ENCODE measurements at places on chromosomes 3 and 15.

- DNase-seq, result no peak
Measured at GRCh38 chr15:98909968-98910885, 97.4 kb downstream of the PGPEP1L start.

DNA sequence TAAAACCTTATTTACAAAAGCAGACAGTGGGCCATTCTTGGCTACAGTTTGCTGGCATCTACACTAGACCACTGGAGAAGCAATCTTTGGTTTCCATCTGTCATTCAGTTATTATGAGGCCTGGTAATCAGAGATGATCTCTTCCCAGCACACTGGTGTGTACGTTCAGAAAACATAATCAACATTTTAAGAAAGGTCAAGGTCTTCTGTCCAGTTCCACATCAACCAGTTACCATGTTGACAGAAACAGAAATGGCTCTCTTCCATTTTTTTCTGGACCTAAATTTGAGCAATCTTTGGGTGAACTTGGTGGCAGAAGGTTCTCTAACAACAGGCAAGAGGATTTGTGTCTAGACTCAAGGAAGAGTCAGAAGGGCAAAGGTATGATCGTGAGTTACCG lies 29.8 kb upstream of the ARHGEF3 start:
- no peak for DNase-seq

GRCh38 chr3:122917412-122917811 lies 110.2 kb downstream of the SEMA5B start:
- no peak for DNase-seq

DNA sequence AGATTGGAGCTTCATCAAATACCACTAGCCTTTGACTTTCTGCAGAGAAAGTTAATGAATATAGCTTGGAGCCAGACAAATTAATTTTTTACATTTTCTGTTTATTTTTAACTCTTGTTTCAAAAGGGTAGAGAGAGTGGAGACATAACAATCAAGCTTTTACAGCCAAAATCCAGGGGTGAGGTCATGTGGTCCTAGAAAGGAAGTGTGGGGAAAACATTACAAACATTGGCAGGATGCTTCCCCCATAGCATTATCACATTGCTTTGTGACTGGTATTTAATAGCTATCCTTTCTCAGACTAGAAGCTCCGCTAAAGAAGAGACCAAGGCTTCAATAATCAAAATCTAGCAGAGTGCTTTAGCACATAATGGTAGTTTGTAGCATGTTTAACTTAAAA lies 46.4 kb upstream of the PHLDB2 start:
- DNase-seq, result no peak

GRCh38 chr3:67389176-67389575 lies 265.2 kb downstream of the SUCLG2 start:
- DNase-seq, result no peak

DNA sequence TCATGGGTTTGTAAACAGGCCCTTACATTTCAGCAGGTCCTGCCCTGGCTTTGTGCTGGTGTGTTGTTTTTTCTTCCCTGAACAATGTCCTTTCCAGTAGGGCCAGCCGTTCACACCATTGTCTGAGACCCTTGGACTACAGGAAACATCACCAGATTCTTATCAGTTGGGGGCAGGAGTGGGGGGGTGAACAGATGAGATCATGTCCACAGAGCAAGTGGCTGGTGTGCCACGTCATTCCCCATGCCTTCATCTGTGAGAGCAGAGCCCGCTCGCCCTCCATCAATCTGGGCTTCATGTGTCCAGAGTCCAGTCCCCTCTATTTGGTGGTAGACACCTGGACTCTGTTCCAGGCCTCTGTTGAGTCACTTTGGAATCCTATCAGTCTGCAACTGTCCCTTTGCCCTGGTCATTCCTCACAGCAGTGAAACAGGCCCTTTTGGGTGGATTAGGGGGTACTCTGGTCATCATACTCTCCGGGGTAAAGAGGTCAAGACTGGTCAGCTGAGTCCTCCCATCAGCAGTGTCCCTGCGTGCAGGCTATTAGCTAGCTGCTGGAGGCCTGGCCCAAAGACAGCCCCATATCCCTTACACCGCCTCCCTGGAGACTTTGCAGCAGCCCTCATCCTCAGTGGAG lies 15.0 kb downstream of the SEMA3G start:
- DNase-seq, result no peak

DNA sequence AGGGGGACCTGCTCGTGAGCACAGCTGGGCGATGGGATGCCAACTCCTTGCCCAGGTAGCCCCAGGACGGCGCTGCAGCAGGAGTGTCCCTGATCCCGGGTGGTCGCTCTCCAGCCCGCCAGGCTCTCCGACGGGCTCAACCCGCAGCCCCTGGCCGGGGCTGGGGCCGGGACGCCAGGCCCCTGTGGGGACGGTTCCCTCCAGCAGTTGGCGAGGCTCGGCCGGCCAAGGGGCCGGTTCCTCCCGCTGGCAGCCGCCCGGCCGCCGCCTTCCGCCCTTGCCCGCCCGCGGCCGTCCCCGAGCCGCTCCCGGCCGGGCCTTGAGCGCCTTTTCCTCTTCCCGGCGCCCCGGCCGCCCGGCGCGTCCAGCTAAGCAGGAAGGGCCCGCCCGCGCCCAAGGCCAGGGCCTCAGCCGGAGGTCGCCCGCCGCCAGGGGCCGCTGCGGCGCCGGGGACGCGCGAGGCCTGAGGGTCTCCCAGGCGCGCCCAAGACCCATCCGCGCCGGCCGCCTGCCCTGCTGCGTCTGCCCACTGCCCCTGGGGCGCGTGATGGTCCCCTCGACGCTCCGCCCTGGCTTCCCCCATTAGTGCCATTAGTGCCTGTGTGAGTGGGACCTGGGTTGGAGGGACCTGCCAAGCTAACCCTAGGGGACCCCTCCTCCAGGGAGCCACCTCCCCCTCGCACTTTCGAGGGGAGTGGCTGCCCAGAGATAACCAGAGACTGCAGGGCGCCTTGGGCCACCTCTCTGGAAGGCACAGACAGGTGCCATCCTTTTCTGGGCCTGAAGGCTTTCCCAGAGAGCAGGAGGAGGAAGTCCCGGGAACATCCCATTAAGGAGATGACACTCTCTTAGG lies 106.4 kb downstream of the FBLN2 start:
- peak; percentile 57 for DNase-seq

DNA sequence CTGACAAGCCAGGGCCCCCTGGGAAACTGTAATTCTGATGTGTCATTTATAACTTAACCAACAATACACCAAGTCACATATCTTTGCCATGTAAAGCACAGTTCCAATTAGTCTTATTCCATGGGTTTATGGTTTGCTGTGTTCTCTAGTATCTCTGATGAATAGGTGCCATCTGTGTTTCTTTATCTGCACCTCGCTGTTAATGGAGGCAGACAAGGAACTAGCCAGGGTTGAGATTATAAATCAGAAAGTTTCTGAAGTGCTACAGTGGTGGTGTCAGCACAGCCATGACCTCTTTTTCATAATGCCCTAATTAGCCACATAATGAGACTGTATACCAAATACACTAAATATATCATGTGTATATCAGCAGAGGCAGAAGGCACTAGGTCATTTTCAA lies 866.4 kb downstream of the PLOD2 start:
- DNase-seq, result no peak

GRCh38 chr3:188133646-188134045 lies 20.3 kb upstream of the LPP start:
- DNase-seq, result no peak

GRCh38 chr15:93159930-93160329 lies 70.9 kb upstream of the RGMA start:
- DNase-seq, result no peak

GRCh38 chr3:178900029-178900646 lies 171.5 kb downstream of the ZMAT3 start:
- no peak for DNase-seq

DNA sequence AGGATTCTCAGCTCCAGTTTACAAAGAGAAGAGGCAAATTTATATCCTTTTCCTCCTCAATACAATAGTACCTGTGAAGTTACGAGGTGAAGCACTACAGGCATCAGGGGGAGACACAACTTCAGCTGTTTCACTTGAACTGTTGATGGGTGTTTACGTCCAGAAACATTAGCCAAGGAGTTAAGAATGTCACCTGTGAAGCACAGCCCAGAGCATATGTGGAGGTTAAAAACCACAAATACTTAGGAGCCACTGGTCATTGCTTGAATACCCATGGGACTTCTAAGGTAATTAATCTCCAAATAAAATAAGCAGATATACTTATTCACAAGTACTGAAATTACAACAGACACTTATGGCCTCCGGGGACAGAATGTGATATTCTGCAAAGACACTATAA lies 246.5 kb downstream of the ULK4 start:
- DNase-seq, result no peak

DNA sequence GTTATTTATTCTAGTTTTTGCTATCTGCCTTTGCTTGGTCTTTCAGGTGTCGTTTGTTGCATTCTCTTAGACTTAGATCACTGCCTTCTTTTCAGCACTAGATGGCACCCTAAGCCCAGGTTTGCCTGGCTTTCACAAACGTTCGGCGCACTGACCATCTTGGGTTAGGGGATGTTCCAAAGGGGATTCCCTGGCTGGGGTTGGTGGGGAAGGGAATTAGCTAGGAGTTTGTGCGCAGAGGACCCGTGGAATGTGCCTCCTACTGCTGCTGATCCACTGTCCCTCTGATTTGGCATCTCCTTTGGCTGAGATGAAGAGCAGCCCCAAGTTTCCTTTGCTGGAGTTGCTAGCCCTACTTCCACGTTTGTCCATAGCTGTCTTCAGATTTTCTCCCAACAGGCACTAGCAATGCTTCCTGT lies 33.9 kb downstream of the PFN2 start:
- peak; percentile 33 for DNase-seq

DNA sequence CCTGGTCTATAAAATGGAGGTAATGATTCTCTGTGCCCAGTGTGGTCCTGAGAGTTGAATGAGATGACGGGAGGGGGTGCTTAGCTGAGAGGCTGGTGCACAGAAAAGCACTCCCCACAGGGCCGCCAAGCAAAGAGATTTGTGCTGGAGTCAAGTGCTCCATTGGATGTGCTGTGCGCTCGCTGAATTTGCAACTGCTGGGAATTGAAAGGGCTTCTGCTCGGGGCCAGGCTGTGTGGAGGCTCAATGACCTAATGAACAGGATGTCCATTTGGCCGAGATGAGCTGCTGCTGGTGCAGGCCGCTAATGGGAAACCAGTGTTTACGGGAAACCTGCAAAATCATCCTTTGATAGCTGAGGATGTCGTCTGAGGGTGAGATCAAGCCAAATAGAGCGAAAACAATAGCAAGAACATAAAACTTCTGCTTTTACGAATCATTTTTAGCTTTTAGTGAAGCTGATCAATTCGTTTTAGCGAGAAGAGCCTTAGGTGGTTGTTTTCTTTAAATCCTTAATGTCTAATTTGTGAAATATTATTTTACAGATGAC lies 211.7 kb downstream of the GABRG3 start:
- DNase-seq, result no peak

- DNase-seq, result no peak
Measured at GRCh38 chr3:45003859-45004258, 22.2 kb upstream of the CLEC3B start.

DNA sequence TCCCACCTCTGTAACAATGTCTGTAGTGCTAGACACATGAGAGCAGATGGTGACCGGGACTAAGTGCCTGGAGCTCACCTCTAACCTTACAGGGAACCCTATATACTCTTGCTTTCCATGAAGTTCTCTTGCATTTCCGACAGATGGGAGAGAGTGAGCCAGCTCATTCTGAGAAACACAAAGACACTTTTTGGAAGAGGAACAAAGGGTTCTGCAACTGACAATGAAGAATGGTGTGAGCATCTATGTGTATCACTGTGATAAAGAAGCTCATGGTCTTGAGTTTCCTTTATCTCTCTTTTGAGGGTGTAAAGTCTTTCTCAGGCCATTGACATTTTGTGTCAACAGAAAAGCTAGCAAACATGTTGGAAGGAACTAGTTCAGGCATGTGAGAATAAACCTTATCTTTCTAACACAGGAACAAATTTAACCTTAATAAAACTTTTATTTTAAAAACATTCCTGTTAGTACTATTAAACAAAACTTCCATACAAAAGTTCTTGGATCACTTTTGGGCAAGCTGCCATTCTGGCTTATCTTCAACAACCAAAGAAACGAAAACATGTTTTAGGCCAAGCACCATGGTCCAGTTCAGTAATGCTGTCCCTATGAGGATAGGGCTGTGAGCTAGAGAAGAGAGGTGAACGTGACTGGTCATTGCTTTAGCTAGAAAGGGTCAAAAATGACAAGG lies 142.7 kb downstream of the THRB start:
- DNase-seq, result no peak

DNA sequence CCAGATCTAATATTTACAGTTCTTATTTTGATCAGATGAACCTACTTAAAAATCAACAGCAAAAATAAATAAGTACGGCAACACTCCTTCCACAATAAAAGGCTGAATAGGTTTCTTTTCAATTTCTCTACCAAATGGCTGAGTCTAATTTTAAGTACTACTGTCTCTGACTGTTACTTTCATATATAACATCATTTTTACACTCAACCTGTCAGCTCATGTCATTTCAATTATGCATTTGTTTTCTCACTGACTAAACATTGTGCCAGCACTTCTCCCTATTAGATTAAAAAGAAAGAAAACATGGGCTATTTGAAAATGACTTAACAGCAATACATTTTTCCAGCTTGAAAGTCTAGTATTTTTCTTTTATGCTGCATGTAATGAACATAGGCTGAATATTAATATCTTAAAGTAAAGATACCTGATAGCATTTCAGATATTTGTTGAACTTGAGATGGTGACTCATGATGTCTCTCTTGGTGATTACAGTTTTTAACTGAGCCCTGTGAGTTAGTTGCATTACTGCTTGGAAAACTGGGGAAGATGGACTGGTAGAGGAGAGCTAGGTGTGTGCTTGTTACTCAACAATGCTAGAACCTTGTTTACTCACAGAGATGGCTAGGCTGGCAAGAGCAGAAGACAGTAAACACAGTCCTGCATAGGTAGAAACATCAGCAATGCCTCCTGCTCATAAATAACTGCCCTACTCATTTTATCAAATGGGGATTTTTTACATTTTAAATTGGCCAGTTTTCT lies 73.9 kb downstream of the PEX5L start:
- DNase-seq, result no peak

DNA sequence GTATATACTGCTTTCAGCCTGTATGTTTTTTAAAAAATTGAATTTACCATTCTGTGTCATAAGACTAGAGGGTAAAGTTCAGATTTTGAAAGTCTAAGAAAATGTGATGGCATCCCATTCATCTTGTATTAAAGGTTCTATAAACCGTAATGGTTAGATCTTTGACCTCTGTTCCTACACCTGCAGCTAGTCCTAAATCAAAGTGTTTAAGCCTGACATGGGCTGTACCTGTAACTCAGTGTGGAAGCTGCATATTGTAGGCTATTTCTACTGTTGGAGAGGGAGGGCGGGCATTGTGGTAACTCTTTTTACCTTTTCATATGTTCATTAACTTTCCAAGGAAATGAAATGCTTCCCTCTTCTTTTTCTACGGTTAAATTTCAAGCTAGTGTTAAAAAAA lies 53.9 kb downstream of the ARHGEF26 start:
- no peak for DNase-seq

DNA sequence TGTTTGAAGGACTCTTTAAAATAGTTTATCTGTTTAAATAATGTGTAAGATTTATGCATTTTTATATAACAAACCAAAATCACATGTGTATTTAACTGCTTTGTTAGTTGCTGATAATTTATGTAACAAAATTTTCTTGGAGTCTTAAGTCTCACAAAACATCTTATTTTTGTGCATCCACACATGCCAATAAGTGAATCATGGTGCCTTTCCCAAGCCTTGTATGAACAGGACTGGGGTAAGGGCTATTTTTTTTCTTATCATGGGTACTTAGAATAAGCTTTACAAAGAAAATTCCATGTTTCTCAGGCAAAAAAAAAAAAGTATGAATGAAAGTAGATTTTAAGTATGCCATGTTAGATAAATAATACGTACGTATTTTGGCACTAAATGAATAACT lies 132.9 kb upstream of the LRRFIP2 start:
- DNase-seq, result no peak

- DNase-seq, result peak; percentile 58
Measured at GRCh38 chr15:90165659-90166489, 35.3 kb upstream of the SEMA4B start.

Measured in stimulated activated naive CD8-positive, alpha-beta T cell treated with anti-CD3 and anti-CD28 coated beads, Interleukin-15, Interleukin-2, amounts not matched to agents 100 U/mL and 50 U/mL, for 24 hours (primary cell).